ENCODE measurements at places on chromosomes 1 and 21.
A peak's percentile ranks its signal among the peaks of the same experiment; 100 is the strongest.

- DNase-seq: no peak
These were observed 60.6 kb upstream of the CASZ1 start for GRCh38 chr1:10856863-10857598.

- no peak for DNase-seq
These were observed 64.8 kb downstream of the UBE2T start for GRCh38 chr1:202276920-202277319.

- peak; percentile 65 for DNase-seq
These were observed 4.1 kb downstream of the PYCR2 start for GRCh38 chr1:225919906-225920305.

DNA sequence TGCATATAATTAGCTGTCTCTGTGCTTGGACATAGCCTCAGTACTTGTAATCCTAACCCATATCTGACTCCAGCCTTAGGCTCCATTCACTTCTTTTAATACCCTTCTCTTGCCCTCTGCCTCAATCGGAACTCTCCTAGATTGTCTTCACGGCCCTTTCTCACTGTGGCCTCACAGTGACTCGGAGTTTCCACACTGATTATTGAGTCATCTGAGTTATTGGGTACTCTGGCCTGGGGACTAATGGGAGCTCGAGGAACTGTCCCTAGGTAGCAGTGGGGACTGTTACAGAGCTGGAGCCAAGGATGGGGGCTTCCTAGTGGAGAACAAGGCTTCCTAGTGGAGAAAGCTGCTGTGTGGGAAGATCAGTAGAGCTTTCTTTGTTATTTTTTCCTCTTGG is 17.0 kb downstream of the TRAF5 start:
- no peak for DNase-seq

DNA sequence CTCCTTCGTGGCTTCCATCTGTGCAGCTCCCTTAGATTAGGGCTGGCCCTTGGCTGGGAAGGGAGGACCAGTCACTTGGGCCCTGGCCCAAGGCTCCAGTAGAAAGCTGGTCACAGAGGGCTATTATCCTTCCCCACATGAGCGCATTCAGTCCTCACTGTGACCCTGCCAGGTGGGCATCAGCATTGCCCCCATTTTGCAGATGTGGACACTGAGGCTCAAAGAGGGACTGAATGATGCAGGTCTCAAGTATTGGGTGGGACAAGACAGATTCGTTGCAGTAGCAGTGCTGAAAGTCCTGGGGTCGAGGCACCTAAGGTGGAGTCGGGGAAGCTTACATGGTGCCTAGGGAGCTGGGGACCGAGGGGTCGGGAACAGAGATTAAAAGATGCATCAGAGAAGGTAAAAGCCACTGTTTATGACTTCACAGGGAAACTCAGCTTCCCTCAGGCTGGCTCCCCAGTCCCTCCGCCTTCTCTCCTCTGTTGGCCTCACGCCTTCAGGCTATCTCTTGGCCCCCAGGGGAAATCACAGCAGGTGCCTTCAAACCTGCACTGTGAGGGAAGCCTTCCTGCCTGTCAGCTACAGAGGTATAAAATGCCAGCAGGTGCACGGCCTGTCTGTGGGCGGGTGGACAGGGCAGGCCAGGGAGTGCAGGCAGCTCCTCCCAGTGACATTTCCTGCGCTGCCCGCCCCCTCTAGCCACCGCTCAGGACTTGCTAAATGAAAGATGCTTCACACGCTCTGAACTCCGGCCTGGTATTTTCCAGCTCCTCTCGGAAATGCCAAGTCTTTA is 178.4 kb downstream of the GRIK3 start:
- DNase-seq: no peak

DNA sequence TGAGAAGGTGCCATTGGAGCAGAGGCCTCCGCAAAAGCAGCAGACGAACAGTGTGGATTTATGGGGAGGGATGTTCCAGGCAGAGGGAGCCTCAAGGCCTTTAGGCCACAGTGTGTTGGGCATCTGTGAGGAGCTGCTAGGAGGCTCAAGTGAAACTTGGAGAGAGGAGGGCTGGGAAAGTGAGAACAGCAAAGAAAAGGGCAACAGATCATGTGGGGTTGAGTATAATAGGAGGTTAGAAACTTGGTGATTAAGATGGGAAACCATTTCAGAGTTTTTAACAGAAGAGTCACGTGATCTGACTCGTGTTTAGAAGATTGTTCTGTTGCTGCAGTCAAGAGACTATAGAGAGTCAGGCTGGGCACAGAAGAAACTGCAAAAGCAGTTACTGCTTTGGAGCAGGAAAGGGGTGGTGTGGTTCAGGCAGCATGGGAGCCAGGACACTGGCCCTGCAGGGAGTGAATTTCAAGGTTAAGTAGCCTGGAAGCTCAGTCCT is 277.0 kb downstream of the DISC1 start:
- no peak for DNase-seq

GRCh38 chr1:246591958-246592357 is 25.7 kb downstream of the CNST start:
- DNase-seq: no peak

GRCh38 chr1:222040955-222041354 is 299.1 kb upstream of the DUSP10 start:
- DNase-seq: no peak

GRCh38 chr1:182084487-182085316 is 23.2 kb upstream of the ZNF648 start:
- peak; percentile 91 for DNase-seq

- DNase-seq: no peak
These were observed 146.7 kb downstream of the HLX start for GRCh38 chr1:221025956-221026355.

GRCh38 chr1:157193702-157194391 is 55.7 kb upstream of the ETV3 start:
- DNase-seq: no peak

DNA sequence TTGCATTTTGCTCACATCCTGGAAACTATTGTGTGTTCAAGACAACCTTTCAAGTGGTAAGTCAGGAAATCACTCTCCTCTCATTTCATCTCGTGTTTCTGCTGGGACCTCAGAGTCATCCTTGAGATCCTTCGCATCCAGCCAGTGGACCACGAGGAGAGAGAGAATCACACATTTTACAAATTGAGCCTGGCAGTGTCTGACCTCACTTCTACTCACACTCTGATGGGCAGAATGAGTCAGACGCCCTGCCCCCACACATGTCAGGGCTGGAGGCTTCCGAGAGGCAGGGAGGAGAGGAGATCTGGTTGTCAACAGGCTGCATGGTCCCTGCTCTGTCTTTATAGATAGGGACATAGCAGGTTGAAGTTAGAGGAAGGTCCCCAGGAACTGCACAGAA is 509.7 kb downstream of the AJAP1 start:
- no peak for DNase-seq

GRCh38 chr1:25898223-25899015 is 7.8 kb downstream of the STMN1 start:
- no peak for DNase-seq

GRCh38 chr1:62304975-62305374 is 14.3 kb downstream of the KANK4 start:
- DNase-seq: no peak

DNA sequence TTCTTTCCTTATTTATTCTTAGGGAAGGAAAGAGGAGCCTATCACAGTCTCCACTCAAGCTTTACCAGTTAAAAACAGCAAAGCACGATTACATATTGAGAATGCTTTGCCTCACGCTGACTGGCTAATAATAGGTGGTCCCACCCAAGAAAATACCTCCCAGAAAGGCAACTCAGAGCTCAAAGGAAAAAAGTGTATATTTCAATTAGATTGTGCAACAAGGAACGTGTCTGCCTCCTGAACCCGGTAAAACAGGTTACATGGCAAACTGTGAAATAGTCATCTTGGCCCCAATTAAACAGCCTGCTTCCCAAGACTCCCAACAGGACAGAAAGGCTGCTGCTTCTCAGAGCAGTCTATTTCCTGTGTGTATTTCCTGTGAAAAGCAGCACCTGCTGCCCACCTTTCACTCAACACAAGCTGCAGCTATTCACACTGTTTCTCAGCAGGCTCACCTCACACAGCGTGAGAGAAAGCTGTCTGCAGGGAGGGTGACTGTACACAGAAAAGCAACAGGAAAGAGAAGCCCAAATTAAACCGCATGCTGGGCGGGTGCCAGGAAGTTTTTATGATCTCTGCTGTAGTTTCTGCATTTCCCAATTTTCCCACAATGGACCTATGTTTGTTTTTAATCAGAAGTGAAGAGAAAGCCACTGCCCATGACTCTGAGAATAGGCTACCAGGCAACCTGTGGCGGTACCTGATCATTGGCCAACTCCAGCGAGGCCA is 44.0 kb downstream of the URB1 start:
- DNase-seq: no peak

DNA sequence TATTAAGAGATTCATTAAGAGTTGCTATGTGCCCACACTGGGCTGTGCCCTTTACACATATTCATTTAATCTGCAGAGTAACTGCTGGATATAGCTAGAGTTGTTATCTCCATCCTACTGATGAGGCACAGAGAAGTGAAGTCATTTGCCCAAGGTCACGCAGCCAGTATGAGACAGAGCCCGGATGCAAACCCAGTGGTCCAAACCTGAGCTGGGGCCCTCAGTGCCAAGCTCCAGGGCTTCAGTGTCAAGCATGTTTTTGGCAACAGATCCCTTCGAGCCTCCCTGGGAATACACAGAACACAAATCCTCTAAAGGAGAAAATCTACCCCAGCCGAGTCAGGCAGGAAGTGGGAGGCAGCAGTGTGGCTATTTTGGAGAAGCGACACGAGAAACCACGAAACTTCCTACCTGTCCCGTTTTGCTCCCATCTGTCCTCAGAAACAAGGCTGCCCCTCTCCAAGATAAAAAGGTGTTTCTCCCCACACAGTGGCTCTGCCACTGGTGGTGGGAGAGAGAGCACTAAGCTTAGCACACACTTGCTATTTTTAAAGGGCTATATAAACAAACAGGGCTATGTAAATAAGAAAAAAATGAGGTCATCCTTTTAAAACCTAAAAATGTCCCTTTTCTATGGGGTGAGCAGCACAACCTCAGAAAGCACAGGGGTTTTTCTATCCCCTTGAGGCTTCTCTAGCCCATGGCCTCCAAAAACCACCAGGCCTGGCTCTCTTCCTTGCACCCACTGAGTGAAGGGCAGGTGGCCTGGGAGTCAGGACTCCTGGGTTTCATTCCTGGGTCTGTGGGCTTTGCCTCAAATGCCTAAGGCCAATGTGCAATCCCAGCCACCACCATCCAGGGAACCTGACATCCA is 138.6 kb upstream of the EDN2 start:
- no peak for DNase-seq

DNA sequence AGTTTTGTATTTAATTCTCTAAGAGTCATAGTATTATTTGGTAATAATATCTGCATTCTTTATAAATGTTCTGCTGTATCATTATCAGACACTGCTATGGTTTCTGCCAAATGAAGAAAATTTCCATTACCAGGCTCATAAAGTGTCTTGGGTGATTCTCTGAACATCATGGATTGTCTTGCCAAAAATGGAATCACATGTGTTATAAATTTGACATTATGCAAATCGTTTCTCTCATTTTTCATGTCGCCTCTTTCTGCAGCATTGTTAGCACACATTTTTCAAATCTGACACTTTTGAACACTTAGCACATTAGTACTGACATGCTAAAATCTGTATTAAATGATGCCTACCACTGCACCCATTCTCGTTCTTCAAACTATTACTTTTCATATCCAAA is 74.2 kb upstream of the NEK7 start:
- no peak for DNase-seq

DNA sequence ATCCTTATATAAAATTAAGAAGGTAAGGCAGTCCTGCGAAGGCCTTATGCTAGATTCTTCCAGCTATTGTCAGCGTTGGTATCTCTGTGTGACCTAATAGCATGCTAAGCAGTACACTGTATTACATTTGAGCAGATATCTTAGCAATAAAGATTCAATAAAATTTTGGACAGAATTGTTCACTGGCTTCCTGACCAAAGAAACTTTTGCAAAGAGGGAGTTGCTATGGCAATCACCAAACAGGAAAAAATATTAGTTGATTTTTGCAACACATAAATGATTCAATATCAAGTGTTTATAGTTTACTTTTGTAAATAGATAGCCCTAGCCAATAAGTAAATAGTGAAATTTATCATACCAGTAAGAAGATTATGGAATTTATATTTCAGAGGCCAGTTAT is 31.0 kb upstream of the PLEKHO1 start:
- DNase-seq: no peak

GRCh38 chr1:48730164-48730910 is 46.4 kb downstream of the BEND5 start:
- DNase-seq: no peak

GRCh38 chr1:106846656-106847055 is 209.8 kb upstream of the PRMT6 start:
- DNase-seq: no peak

GRCh38 chr1:61315011-61315410 is 232.7 kb downstream of the NFIA start:
- DNase-seq: no peak

GRCh38 chr1:19483261-19483660 is 2.1 kb downstream of the CAPZB start:
- no peak for DNase-seq

GRCh38 chr1:201764166-201764565 is 64.8 kb upstream of the IPO9 start:
- no peak for DNase-seq

GRCh38 chr1:52906135-52906603 is 15.4 kb downstream of the ECHDC2 start:
- DNase-seq: no peak

GRCh38 chr21:41425954-41426675 is at the start of gene MX1:
MX1 (plus strand) TSS chr21:41426239; CDS start chr21:41432071, 5,832 bp downstream.
- DNase-seq: no peak

DNA sequence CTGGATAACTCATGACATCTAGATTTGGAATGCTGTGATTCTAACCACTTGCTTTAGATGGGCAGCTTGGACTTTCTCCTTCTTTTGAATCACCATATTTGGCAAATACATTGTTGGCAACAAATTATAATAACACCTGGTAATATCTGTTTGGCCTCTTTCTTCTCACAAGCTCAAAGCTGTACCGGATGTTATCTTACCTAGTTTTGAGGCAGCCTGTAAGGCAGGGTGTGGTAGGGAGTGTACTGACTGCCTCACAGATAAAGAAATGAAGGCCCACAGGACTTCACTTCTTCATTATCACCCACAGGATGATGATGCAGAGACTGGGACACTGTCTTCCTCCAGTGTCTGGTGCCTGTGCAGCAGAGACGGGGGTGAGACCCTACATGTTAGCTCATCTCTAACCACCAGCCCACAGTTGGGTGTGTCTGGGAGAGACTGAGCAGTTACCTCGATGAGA is 28.5 kb downstream of the TUFT1 start:
- DNase-seq: no peak

DNA sequence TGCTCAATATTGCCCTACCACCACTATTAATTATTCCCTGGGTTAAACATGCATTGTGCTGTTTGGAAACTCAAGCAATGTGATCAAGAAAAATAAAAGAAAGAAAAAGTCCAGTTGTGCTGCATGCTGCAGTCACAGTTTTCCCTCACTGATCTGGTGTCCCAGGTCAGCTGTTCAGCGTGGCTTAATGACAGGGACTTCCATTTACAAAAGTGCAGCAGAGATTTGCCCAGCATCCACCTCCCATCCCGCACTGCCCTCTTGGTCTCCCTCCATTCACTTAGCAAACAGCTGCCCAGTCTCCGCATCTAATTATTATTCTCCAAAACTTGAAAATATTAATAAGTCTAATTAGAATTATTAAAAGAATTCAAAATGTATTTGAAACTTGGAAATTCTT is 2.0 kb upstream of the OR2T4 start:
- no peak for DNase-seq

GRCh38 chr21:34737115-34737514 is 68.3 kb downstream of the CLIC6 start:
- no peak for DNase-seq
